ENCODE measurements at places on chromosomes 11 and 22. TPM values are rescaled to one million over a fixed set of nuclear protein-coding genes. Genes with fewer than 3 reads are reported as not detected.
A peak's percentile ranks its signal among the peaks of the same experiment; 100 is the strongest.

The TCP11L1 gene
- total RNA-seq = 44.5 TPM

The C11orf91 gene
- not detected for total RNA-seq

The PIH1D2 gene
- 4.3 TPM for total RNA-seq

The OR6A2 gene
- not detected for total RNA-seq

DNA sequence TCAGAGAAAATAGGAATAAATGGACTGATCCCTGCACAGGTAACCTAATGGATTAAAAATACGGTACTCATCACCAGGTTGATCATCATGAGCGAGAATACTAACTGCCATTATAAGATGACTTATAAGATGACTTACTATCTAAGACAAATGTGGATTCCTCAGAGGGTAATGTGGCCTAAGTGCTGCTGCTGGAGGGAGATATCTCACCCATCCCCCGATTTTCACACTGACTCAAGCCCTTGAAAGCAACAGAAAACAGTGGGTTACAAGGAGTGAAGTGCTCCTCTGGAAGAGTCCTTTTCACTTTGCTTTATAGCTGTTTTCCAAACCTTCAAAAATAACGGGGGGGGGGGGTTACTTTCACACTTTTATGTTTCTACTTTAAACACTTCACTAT lies 920 bp downstream of the TMEM218 start:
- DNase-seq = no peak
- H3K4me3 ChIP-seq = peak overlapping the region; percentile 74
- peaks cover 5% of the 10 kb centered on the region for H3K4me1 ChIP-seq
- H3K27me3 ChIP-seq = no peaks in the 10 kb centered on the region
- no peaks in the 10 kb centered on the region for H3K36me3 ChIP-seq
- no peak overlapping the region for H3K27ac ChIP-seq

DNA sequence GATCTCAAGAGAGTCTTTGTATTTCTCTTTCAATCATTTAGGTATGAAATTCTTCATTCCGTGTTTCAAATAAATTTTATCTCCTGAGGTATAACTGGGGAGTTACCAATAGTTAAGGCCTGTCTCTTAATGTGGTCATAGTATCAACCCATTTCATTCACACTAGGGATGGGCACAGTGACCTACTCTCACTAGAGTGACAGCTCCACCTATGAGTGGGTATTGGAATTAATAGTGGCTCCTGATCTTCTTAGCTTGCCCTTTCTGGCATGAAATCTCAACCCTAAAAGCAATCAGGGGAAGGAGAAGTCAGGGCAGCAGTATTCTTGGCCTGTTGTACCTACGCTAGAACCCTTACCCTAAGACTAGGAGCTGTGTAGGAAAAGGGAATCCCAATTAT lies 507.7 kb downstream of the FAM181B start:
- peak; percentile 17 for DNase-seq
- H3K4me3 ChIP-seq = no peak overlapping the region
- no peaks in the 10 kb centered on the region for H3K27me3 ChIP-seq
- no peak overlapping the region for H3K27ac ChIP-seq

DNA sequence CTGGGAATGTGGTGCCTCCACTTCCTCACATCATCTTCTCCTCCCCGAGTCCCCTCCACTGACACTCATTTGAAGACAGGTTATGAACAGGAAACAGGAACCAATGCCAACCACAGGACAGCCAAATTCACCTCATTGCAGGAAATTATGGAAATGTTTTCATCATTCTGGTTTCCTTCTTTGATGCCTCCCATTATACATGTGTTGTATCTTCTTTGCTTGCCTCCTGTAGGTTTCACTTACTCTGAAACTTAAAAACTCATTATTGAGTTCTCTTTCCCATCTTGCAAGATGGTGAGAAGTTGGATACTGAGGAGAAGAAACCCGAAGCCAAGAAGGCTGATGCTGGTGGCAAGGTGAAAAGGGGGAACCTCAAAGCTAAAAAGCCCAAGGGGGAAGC lies 108.5 kb downstream of the PHF21B start:
- no peaks in the 10 kb centered on the region for H3K27me3 ChIP-seq
- H3K4me1 ChIP-seq = no peaks in the 10 kb centered on the region
- no peak for DNase-seq
- H3K36me3 ChIP-seq = peaks cover 10% of the 10 kb centered on the region
- no peak overlapping the region for H3K27ac ChIP-seq
- H3K4me3 ChIP-seq = no peak overlapping the region

The TAF1D gene
- 275 TPM for total RNA-seq

GRCh38 chr11:69509846-69510390 lies 28.5 kb downstream of the LINC01488 start:
- DNase-seq = no peak
- no peaks in the 10 kb centered on the region for H3K36me3 ChIP-seq
- H3K4me3 ChIP-seq = no peak overlapping the region
- no peak overlapping the region for H3K27ac ChIP-seq

DNA sequence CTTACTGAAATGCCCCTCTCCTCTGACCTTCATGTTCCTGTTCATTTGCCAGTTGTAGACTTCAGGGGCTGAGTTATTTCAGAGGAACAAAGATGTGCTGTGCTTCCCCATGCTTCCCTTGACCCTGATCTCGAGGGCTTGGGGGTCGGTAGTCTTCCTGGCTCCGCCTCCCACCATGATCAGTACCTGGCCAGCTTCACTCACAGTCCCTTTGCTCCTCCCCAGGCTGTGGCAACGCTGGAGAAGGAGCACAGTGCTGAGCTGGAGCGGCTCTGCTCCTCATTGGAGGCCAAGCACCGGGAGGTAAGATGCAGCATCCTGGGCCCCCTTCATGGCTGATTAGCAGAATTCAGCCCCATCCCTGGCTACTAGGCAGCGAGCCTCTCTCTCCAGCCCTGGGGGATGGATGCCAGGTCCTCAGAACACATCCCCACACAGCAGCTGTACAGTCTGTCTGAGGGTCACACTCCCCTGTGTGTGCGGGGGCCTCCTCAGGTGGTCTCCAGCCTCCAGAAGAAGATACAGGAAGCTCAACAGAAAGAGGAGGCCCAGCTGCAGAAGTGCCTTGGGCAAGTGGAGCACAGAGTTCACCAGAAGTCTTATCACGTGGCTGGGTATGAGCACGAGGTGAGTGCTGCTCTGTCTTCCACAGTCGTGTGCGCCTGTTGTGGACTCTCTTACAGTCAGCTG lies 64.5 kb downstream of the CEP164 start:
- H3K27me3 ChIP-seq = no peaks in the 10 kb centered on the region
- peaks cover 26% of the 10 kb centered on the region for H3K36me3 ChIP-seq
- H3K4me1 ChIP-seq = no peaks in the 10 kb centered on the region

GRCh38 chr11:113497066-113497910 lies 22.1 kb upstream of the DRD2 start:
- peaks cover 4% of the 10 kb centered on the region for H3K27me3 ChIP-seq
- H3K36me3 ChIP-seq = no peaks in the 10 kb centered on the region
- no peaks in the 10 kb centered on the region for H3K4me1 ChIP-seq
- H3K4me3 ChIP-seq = no peak overlapping the region
- DNase-seq = no peak

DNA sequence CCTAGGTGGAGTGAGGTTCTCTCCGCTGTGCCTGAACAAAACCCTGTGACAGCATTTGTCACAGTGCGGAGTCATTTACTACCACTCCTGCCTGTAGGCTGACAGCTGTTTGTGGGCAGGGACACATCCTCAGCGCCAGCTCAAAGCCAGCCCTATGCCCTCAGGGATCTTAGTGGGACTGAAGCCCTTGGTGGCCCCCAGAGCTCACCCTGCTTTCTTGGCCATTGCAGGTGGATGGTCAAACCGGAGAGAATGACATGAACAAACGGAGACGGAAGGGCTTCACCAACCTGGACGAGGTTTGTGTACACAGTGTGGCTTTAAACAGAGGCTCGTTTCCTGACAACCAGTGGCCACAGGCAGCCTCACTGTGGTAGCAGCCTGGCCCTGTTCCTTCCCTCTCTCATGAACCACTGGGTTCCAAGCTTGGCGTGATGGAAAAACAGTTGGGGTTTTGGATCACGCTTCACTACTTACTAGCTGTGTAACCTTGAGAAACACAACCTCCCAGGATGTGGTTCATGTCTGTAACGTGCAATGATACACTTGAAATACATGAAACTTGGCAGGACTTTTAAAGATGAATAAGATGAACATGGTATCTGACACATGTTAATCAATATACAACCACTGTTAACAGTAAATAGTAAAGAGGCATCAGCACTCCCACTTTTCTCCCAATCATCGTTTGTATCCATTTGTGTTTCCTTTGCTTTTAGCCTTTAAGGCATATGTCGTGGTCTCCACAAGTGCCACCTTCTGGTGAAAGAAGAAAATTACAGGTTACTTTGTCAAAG lies 125.8 kb downstream of the MICAL2 start:
- H3K36me3 ChIP-seq = no peaks in the 10 kb centered on the region
- no peak overlapping the region for H3K27ac ChIP-seq
- no peak overlapping the region for H3K4me3 ChIP-seq

- H3K4me1 ChIP-seq = no peaks in the 10 kb centered on the region
- peak; percentile 0 for DNase-seq
- no peak overlapping the region for H3K27ac ChIP-seq
- H3K27me3 ChIP-seq = no peaks in the 10 kb centered on the region
These were observed 598.2 kb upstream of the ANO3 start for GRCh38 chr11:25733777-25734176.

DNA sequence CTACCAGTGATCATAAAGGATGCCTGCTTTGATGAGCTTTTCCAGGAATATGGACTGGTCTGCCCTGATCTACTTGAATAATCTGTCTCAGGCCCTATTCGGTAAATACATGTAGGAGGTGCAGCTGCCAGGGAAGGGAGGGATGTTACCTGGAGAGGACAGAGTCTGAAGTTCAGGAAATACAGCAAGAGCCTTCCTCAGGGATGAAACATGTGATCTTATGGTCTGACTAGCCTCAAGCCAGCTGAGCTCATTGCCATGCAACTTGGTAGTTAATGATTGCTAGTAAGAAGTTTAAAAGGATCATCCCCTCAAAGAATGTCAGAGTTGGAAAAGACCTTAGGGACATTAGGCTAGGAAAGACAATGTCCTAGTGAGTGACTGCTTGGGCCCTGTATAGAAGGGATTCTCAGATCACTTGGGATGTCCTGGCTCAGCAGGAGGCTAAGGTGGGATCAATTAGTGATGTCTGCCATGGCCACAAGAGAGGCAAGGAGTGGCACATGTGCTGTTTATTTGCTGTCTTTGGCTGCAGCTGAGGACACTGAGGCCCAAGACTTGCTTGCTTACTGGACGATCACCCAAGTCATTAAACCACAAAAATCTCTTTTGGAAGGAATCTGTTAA lies 18.5 kb downstream of the PTPRJ start:
- H3K36me3 ChIP-seq = no peaks in the 10 kb centered on the region
- H3K27me3 ChIP-seq = no peaks in the 10 kb centered on the region
- no peak overlapping the region for H3K27ac ChIP-seq

GRCh38 chr11:116403794-116404461 lies 368.9 kb downstream of the BUD13 start:
- H3K4me3 ChIP-seq = no peak overlapping the region
- H3K36me3 ChIP-seq = no peaks in the 10 kb centered on the region
- H3K27me3 ChIP-seq = peaks cover 11% of the 10 kb centered on the region
- no peak for DNase-seq

The DRD4 gene
- total RNA-seq = 3.7 TPM

- H3K4me1 ChIP-seq = no peaks in the 10 kb centered on the region
- DNase-seq = peak; percentile 39
- H3K27ac ChIP-seq = no peak overlapping the region
- no peaks in the 10 kb centered on the region for H3K27me3 ChIP-seq
- H3K36me3 ChIP-seq = no peaks in the 10 kb centered on the region
These were observed 72.4 kb upstream of the FAT3 start for GRCh38 chr11:92152245-92152644.

The TALDO1 gene
- 175 TPM for total RNA-seq

- H3K4me3 ChIP-seq = no peak overlapping the region
- H3K36me3 ChIP-seq = no peaks in the 10 kb centered on the region
- H3K27me3 ChIP-seq = no peaks in the 10 kb centered on the region
- H3K27ac ChIP-seq = no peak overlapping the region
These were observed 72.9 kb downstream of the CACNA1I start for GRCh38 chr22:39643311-39644083.

Data from A673 (cell line).